ENCODE measurements at places on chromosomes 13 and 19.

- DNase-seq: no peak
These were observed 375.4 kb upstream of the ZNF507 start for GRCh38 chr19:31970027-31970461.

DNA sequence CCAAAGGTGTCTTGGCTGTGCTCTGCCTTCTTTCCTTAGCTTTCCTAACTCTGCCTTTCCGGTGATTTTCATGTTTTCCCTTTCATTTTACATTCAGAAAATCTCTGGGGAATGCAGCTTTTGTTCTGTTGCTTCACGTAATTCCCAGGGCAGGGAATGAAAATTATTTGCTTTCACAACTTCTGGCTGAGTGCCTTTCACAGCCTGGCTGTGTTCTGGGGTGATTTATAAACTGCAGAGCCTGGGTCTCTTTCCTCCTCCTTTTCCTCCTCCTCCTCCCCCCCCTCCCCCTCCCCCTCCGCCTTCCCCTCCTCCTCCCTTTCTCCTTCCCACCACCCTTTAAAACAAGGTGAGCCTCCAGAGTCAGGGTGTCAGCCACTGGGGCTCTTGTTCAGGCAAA lies 84.3 kb downstream of the RNASEH2B start:
- DNase-seq: no peak

DNA sequence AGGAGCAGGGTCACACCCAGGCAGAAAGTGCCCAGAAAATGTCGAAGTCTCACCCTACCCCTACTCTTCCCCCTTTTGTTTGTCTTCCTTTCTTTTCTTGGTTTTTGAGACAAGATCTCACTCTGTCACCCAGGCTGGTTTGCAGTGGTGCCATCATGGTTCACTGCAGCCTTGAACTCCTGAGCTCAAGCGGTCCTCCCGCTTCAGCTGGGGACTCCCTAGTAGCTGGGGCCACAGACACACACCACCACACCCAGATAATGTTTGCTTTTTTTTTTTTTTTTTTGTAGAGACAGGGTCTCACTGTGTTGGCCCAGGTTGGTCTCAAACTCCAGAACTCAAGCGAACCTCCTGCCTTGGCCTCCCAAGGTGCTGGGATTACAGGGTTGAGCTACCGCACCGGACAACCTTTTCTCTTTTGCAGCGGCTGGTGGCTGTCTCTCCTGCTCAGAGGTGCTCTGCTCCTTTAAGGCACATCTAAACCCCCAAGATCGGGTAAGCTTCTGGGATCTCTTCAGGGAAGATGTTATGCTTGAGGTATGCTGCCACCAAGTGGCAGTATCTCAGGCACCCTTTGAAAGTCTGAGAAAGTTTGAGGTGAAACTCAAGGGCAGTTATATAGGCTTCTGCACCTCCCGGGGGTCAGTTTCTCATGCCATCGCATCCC lies 22.4 kb upstream of the EBI3 start:
- DNase-seq: no peak

DNA sequence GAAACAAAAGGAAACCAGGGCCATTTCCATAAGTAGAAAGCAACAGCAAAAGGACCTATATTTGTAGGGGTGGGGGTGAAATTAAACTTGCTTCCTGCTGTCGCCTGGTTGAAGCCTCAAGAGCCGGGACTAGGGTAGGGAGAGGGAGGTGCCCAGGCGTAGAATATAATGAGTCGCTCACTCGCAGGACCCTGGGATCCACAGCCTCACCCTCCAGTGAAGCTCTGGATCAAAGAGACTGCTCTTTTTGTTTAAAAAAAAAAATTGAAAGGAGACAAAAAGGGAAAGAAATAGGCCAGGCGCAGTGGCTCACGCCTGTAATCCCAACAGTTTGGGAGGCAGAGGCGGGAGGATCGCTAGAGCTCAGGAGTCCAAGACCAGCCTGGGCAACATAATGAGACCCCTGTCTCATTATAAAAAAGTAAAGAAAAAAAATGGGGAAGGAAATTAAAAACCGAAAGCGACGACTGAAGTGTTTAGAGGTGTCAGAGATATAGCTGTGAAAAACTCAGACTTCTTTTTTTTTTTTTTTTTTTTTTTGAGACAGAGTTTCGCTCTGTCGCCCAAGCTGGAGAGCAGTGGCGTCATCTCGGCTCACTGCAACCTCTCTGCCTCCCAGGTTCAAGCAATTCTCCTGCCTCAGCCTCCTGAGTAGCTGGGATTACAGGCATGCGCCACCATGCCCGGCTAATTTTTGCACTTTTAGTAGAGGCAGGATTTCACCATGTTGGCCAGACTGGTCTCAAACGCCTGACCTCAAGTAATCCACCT lies 10.9 kb upstream of the ADGRE5 start:
- DNase-seq: no peak

GRCh38 chr13:84528408-84529070 lies 646.3 kb upstream of the SLITRK1 start:
- no peak for DNase-seq

DNA sequence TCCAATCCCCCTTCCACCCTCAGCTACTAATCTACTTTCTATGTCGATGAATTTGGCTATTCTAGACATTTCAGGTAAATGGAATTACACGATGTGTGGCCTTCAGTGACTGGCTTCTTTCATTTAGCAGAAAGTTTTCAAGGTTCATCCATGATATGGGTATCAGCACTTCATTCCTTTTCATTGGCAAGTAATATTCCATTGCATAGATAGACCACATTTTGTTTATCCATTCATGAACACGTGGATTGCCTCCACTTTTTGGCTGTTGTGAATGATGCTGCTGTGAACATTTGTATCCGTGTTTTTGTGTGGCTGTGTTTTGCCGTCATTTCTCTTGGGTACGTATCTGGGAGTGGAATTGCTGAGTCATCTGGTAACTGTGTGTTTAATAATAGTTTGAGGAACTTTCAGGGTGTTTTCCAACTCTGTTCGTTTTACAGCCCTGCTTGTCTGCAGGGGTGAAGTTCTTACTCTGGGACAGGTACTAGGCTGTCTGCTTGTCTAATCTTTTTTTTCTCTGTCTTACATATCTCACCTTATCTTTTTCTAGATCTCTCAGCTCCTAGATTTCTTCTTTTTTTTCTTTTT lies 32.5 kb downstream of the MARK4 start:
- no peak for DNase-seq

GRCh38 chr13:30431269-30431940 lies 9.1 kb downstream of the UBE2L5 start:
- no peak for DNase-seq

DNA sequence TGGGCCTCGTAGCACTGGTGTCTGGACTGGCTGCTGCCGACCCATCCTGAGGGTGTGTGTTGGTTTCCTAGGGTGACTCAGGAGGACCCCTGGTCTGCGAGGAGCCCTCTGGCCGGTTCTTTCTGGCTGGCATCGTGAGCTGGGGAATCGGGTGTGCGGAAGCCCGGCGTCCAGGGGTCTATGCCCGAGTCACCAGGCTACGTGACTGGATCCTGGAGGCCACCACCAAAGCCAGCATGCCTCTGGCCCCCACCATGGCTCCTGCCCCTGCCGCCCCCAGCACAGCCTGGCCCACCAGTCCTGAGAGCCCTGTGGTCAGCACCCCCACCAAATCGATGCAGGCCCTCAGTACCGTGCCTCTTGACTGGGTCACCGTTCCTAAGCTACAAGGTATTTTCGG lies 13.8 kb downstream of the TIMM13 start:
- no peak for DNase-seq

DNA sequence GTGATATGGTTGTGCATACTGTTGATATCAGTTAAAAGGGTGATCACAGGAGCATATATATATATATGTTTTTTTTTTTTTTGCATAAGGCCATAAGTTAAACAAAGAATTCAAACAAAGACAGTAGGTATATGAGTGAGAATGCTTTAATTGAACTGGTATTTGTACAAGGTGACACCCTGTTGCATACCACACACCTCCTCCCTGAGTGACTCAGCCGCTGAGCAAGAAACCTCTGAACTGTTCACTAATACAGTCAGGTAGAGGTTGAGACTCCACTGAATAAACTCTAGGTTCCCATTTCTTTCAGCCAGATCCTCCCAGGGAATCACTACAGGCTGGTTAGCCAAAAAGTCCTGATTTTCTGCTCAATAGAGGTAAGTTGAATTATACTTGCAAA lies at the start of gene SCEL:
Gene SCEL (plus strand): TSS at position 259 of the 400 bp plus-strand sequence. CDS start 20,170 bp downstream, outside the sequence.
- DNase-seq: no peak

- no peak for DNase-seq
These were observed 1.1 kb upstream of the KLF1 start for GRCh38 chr19:12888006-12888603.

DNA sequence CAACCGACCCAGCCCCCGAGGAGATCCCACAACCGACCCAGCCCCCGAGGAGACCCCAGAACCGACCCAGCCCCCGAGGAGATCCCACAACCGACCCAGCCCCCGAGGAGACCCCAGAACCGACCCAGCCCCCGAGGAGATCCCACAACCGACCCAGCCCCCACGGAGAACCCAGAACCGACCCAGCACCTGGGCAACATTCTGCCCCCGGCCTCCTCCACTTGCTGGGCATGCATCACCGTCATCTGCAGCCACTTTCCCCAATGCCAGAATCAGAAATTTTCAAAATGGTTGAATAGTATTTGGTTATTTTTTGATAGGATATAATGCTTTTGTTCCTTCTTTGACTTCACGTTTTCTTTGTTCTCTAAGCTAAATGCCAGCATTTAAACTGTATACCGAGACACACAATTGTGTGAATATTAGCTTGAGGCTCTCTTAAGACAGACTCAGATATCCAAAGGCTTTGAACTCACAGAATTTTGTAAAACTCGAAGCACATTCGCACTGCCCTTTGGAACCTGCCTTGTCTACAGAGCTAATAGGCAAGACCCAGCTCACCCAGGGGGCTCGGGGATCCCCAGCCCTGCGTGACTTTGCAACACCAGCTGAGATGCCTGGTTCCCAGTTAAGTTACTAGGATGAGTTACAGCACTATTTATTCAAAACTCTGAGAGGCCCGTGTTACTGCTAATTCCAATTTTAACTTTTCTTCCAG lies 15.5 kb upstream of the RASA3 start:
- DNase-seq: no peak

Measured in stimulated activated CD4-positive, alpha-beta T cell treated with anti-CD3 and anti-CD28 coated beads, TNF-alpha, amount 100 ng/mL, for 1 hour (primary cell).